Fibroblast of lung (primary cell): ENCODE measurements at places on chromosomes 13 and 19.
A peak's percentile ranks its signal among the peaks of the same experiment; 100 is the strongest.

- DNase-seq: peak; percentile 73
- no peaks in the 10 kb centered on the region for H3K4me1 ChIP-seq
- H3K4me3 ChIP-seq: peak overlapping the region; percentile 86
- no peaks in the 10 kb centered on the region for H3K27me3 ChIP-seq
- peak overlapping the region; percentile 97 for H3K27ac ChIP-seq
- H3K36me3 ChIP-seq: peaks cover 7% of the 10 kb centered on the region
Measured at GRCh38 chr19:12611361-12611699, 610 bp downstream of the ZNF791 start.

DNA sequence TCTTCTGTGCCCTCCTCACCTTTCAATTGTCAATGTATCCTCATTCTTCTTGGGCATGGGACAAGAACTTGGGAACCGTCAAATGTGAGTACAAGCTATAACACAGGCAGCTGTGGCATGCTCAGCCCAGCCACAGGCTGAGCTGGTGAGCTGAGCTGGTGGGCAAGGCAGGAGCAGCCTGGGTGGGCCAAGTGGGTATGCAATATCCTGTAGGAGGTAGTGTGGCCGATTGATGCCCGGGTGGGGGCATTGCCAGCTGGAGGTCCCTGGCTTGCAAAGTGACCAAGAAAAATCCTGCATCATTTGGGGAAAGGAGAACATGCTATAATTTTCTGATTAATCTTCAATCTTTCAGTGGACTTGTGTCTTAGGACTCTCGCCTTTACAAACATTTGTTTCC is 507.2 kb upstream of the SLC10A2 start:
- H3K4me3 ChIP-seq: no peak overlapping the region
- no peaks in the 10 kb centered on the region for H3K36me3 ChIP-seq
- H3K4me1 ChIP-seq: no peaks in the 10 kb centered on the region
- H3K27me3 ChIP-seq: no peaks in the 10 kb centered on the region

DNA sequence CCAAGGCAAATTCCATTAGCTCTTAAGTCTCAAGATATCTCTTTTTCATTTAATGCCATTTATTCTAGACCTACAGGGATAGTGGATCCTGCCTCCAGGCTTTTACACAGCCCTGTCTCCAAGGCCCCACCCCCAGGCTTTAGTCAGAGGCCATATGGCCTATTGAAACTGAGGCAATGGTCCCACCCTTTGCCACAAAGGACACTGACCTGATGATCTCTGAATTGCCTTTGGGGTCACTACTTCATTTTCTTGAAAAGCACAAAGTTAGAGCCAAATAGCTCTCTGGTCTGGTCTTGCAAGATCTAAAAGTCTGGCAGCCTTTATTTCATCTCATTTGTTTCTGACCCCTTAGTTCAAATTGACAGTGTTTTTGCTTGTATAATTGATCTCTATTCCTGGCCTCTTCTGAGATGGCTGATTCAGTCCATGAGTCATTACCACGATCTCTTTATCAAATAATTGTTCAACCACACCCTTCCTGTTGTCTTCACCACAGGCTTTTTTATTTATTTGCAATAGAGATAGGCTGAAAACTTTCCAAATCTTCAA is 209.8 kb downstream of the FGF14 start:
- no peak overlapping the region for H3K4me3 ChIP-seq
- no peak overlapping the region for H3K27ac ChIP-seq
- H3K4me1 ChIP-seq: peaks cover 9% of the 10 kb centered on the region
- peak; percentile 92 for DNase-seq

GRCh38 chr13:73938372-73939070 is 195.7 kb downstream of the KLF12 start:
- peaks cover 11% of the 10 kb centered on the region for H3K4me1 ChIP-seq
- no peak overlapping the region for H3K4me3 ChIP-seq
- peak overlapping the region; percentile 30 for H3K27ac ChIP-seq

DNA sequence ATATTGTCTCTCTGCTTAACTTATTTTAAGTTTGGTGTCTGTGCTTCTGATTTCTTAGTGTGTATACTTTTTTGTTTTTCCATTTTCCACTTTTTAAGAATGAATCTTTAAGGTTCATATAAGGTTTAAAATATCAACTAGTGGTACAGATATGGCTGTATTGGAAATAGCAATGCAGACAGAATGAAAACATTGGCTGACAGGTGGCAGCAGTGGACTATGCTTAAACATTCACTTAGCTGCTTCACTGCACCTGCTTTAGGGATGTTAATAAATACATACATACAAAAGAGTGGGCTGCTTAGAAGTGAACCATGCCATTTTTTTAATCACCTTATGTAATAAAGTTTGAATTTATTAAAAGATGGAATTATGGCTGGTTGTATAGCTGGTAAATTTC is 27.3 kb downstream of the TM9SF2 start:
- H3K27me3 ChIP-seq: no peaks in the 10 kb centered on the region
- DNase-seq: no peak
- H3K4me1 ChIP-seq: no peaks in the 10 kb centered on the region
- H3K36me3 ChIP-seq: peaks cover 4% of the 10 kb centered on the region

- no peaks in the 10 kb centered on the region for H3K27me3 ChIP-seq
- H3K27ac ChIP-seq: no peak overlapping the region
- H3K4me3 ChIP-seq: no peak overlapping the region
- no peaks in the 10 kb centered on the region for H3K4me1 ChIP-seq
- H3K36me3 ChIP-seq: no peaks in the 10 kb centered on the region
- no peak for DNase-seq
Measured at GRCh38 chr19:29880498-29881081, 61.4 kb upstream of the URI1 start.
